ENCODE measurements at places on chromosomes 5 and 9. TPM values are rescaled to one million over a fixed set of nuclear protein-coding genes. Genes with fewer than 3 reads are reported as not detected.
A peak's percentile ranks its signal among the peaks of the same experiment; 100 is the strongest.

DNA sequence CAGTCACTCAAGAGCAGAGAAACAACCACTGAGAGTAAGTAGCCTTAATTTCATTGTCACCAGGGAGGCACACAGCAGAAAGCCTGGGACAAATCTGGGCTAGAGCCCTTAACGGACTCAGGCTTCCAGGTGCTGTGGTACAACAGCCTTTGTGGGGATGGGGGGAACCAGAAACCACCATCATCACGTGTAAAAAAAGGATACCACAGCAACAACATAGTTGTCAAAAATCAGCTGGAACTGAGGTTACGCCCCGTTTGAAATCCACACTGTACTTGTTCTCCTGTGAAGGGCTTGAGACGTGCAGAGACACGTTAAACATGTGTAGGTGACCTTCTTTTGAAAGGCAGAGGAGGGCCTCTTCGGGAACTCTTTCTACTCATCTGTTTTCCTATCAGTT is 16.6 kb upstream of the PLPP1 start:
- DNase-seq: no peak

DNA sequence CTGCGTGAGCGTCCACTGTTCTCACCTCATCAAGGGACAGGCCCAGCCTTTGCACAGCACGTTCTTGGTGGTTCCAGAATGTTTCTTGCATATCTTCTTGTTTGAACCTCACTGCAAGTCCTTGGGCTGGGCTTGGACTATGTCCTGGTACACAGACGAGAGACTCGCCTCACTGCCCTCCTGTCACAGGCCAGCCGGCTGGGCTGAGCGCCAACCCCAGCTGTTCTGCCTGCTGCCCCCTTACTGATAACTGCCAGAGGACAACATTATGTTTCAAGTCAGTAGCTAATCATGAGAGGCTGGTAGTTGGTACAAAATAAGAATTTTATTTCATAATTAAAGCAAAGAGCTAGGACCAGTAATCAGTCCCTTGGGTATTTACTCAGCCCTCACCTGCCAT is 52.8 kb upstream of the LRRTM2 start:
- no peak for DNase-seq

DNA sequence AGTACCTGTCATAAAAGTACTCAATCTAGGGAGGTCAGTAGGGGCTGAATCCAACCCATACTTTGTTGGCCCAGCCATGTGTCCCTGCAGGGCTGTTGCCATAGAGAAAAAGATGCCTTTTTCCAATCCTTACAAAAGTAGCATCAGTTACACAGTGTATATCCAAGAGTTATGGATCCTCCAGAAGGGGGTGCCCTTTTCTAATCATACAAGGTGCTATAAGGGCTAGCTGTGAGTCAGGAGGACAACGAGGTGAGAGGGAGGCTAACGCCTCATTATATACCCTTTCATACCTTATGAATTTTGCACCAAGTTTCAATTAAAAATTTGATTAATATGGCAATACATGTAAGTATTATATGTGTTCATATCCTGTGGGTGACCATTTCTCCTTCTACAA is 4.8 kb downstream of the KIAA0825 start:
- DNase-seq: no peak

- no peak for DNase-seq
Measured at GRCh38 chr5:22495016-22495720, 358.0 kb downstream of the CDH12 start.

- DNase-seq: no peak
Measured at GRCh38 chr5:15897656-15898055, 281.9 kb downstream of the MARCHF11 start.

DNA sequence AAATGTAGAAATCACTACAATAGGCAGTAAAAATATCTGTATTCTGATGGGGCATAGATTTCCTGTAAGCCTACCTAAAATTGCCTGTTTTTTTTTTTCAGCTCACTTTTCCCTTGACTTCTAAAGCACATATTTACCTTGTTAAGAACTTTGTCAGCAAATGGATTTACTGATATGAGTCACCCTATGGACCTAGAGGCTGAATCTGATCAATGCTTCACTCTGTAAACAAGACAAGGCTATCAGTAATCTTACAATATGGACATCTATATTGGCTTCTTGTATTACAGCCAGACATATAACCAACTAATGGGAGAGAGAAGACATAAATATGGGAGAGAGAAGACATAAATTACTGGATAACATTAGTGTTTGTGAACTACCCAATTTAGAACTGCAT is 792.7 kb upstream of the CHD1 start:
- DNase-seq: no peak

DNA sequence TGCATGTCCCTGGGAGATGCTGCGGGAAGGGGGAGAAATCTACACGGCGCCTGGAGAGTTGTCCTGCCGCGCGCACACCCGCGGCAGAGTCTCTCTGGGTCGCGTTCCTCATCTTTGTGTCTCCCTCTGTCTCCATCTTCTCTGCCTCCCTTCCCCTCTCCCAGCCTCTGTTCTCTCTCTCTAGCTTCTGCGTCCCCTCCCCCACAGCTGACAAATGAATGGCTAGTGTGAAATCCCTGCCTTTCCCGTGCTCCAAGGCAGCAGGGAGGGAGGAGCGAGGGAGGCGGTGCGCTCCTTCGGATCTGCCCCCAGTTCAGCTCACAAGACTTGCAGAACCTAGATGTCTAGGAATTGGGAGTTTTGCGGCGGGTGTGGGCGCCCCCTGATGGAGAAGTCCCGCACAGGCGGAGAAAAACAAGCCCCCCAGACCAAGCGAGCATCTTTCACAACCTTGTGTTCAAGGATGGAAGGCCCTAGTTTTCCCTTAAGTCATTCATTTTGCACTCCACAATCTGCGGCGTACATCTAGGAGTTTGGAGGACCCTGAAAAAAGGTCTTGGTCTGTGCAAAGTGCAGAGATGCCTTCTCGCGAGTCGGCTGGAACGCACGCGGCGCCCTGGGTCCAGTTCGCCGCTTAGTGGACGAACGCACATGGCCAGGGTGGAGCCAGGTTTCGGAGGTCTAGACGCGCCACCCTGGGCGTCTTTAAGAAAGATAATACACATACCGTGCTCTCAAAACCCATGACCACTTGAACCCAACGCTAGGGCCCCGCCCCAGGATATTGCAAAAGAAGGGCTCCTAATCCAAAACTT is 2.0 kb downstream of the VCAN start:
- DNase-seq: peak; percentile 98

Gene INSYN2B
- polyA plus RNA-seq: 1.7 TPM
